Hepatocyte (in vitro differentiated cells): ENCODE measurements at places on chromosomes 13 and 19. TPM values are rescaled to one million over a fixed set of nuclear protein-coding genes. Genes with fewer than 3 reads are reported as not detected.

- no peak overlapping the region for H3K4me3 ChIP-seq
- no peaks in the 10 kb centered on the region for H3K27me3 ChIP-seq
- H3K27ac ChIP-seq: no peak overlapping the region
- no peak for DNase-seq
- no peaks in the 10 kb centered on the region for H3K36me3 ChIP-seq
Observed at GRCh38 chr13:95954266-95954665, 98.9 kb downstream of the UGGT2 start.

DNA sequence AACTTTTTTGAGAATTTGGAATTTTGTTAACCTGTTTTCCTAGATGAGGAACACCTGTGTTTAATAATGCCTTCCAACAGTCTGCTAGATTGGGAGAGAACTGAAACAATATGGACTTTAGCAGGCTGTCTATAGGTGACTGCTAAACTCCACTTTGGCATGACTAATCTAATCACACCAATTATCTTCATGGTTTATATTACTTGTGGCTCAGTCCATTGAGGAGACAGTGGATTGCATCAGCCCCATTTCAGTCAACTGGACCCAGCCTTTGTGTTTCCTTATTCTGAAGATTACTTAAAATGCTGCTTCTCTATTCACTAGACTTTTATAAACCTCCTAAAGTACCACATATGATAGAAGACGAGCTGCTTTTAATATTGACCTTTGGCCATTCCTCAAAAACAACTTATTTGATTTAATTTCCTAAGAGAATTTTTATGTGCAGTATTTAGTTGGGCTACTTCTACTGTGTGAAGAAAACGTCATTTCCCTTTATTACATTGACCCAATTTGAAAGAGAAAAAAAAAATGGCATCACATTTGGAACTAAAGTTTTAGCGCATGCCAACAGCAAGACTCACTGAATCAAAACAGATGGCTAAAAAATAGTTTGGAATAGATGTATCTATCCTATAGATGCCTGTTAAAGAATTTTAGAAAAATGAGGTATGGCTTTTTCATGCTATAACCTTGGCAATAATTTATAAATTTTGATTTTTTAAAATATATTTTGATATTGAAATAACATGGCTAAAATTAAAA, 295.8 kb downstream of the NDFIP2 start:
- peaks cover 28% of the 10 kb centered on the region for H3K4me1 ChIP-seq
- no peak overlapping the region for H3K4me3 ChIP-seq
- no peaks in the 10 kb centered on the region for H3K36me3 ChIP-seq

- no peaks in the 10 kb centered on the region for H3K36me3 ChIP-seq
- H3K4me3 ChIP-seq: no peak overlapping the region
- peaks cover 6% of the 10 kb centered on the region for H3K4me1 ChIP-seq
- H3K27me3 ChIP-seq: no peaks in the 10 kb centered on the region
Observed at GRCh38 chr13:20360835-20361412, 128.8 kb upstream of the GJB6 start.

DNA sequence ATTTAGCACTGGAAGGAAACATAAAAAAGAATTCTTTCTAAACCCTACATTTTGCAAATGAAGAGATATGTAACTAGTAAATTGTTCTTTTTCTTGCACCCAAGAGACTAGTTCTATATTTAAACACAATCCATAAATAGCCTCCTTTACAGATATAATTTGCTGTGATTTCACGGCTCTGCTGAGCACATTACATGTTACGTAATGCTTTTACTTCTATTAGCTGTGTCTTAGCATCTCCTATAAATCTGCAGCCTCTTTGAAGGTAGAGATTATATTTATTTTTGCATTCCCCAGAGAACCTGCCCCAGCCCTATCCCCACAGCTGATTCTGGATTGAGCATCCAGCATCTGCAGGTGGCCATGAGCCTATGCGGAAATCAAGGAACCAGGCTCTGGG, 32.2 kb downstream of the LACC1 start:
- DNase-seq: no peak
- H3K27me3 ChIP-seq: no peaks in the 10 kb centered on the region
- H3K4me3 ChIP-seq: no peak overlapping the region
- no peak overlapping the region for H3K27ac ChIP-seq
- no peaks in the 10 kb centered on the region for H3K36me3 ChIP-seq

DNA sequence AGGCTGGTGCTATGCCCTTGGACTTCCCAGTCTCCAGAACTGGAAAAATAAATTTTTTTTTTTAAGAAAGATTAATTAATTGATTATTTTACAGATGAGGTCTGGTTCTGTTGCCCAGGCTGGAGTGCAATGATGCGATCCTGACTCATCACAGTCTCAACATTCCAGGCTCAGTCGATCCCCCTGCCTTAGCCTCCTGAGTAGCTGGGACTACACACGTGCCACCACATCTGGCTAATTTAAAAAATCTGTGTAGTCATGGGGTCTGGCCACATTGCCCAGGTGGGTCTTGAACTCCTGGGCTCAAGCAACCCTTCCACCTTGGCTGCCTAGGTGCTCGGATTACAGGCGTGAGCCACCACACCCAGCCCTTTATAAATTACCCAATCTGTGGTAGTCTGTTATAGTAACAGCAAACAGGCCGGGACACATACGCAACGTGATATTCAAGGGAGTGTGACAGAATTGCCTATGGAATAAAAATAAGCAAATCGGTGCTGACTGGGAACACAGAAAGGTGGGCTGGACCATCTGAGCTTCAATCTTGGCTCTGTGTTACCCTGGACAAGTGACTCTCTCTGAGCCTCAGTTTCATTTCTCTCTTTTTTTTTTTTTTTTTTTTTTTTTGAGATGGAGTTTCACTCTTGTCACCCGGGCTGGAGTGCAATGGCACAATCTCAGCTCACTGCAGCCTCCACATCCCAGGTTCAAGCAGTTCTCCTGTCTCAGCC, 42.8 kb downstream of the PIN1 start:
- H3K36me3 ChIP-seq: no peaks in the 10 kb centered on the region
- no peaks in the 10 kb centered on the region for H3K4me1 ChIP-seq
- H3K27ac ChIP-seq: no peak overlapping the region
- no peak for DNase-seq

DNA sequence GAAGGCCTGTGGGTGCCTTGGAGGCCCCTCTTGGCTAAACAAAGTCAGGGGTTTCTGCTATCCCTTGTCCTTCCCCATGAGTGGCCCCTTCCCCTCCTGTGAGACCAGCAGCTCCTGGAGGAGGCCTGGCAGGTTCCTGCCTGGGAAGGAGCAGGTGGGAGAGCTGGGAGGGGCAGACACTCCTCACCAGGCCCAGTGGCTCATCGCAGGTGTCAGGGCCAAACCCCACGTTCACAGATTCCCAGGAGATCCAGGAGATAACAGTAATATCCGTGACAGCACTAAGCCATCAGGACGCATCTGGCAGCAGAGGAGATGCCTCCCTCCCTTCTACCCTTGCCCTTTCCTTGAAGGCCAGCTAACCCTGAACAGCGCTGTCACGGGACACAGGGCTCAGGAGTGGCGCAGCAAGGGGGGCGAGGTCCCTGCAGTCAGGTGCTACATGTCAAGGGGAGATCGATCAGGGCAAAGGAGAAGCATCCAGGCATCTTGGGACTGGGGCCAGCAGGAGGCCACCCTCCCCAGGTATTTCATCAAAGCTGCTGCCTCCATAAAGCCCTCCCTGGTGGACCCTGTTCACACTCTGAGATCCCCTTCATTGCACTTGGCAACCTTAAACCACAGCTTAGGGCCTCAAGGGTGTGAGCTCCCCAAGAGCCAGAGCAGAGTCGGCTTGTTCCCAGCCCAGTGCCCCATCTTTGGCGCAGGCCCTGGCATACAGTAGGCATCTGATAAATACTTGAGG, 4.8 kb downstream of the CEBPA start:
- H3K27ac ChIP-seq: peak overlapping the region; percentile 86
- peaks cover 50% of the 10 kb centered on the region for H3K4me1 ChIP-seq
- peak; percentile 59 for DNase-seq
- peaks cover 2% of the 10 kb centered on the region for H3K27me3 ChIP-seq
- H3K4me3 ChIP-seq: no peak overlapping the region
- no peaks in the 10 kb centered on the region for H3K36me3 ChIP-seq

DNA sequence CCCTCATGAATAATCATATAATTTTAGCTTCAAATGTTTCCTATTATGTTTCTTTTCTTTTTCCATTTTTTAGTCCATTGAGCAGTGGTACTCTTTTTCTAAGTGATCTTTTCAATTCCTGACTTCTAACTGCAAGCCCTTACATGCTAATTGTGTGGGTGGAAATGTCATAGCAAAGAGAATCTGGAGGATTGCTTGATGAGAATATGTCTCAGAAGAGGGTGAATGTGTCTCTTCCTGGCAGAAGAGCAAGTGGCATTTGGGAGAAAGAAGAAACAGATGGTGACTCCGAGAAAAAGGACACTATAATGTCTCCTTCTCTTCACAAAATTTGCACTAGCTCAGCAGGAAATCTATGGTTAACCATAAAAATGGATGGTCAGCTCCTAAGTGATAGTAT, 2320.0 kb downstream of the PCDH9 start:
- no peaks in the 10 kb centered on the region for H3K4me1 ChIP-seq
- H3K4me3 ChIP-seq: no peak overlapping the region
- no peaks in the 10 kb centered on the region for H3K27me3 ChIP-seq
- H3K27ac ChIP-seq: no peak overlapping the region
- H3K36me3 ChIP-seq: no peaks in the 10 kb centered on the region

GRCh38 chr13:44017756-44018309, 138.1 kb downstream of the LACC1 start:
- no peaks in the 10 kb centered on the region for H3K36me3 ChIP-seq
- H3K4me1 ChIP-seq: peaks cover 3% of the 10 kb centered on the region
- no peak overlapping the region for H3K27ac ChIP-seq
- no peak overlapping the region for H3K4me3 ChIP-seq

GRCh38 chr19:29785360-29785759, 26.4 kb upstream of the CCNE1 start:
- H3K27me3 ChIP-seq: no peaks in the 10 kb centered on the region
- no peak for DNase-seq
- H3K4me3 ChIP-seq: no peak overlapping the region
- H3K36me3 ChIP-seq: no peaks in the 10 kb centered on the region
- H3K27ac ChIP-seq: no peak overlapping the region

GRCh38 chr13:72004246-72004645, 137.2 kb upstream of the DACH1 start:
- H3K27ac ChIP-seq: no peak overlapping the region
- H3K4me3 ChIP-seq: no peak overlapping the region
- H3K36me3 ChIP-seq: no peaks in the 10 kb centered on the region
- H3K27me3 ChIP-seq: no peaks in the 10 kb centered on the region
- DNase-seq: no peak

DNA sequence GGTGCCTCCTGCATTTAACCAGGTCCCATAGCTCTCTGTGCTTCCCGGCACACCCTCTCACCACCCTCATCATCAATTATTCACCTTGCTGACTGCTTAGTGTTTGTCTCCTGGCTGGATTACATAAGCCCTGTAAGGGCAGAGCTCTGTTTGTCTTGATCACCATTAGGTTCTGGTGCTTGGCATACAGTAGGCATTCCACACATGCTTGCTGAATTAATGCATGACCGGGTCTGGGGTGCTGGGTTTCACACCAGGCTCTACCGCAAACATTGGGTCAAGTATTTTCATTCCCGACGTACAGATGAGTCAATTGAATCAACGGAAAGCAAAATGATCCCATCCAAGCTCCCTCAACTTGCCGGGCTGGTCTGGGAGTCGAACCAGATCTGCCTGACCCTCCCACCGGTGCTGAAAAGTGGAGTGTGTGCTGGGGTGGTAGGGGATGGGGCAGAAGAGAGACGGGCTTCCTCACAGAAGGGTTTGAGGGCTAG, 28.5 kb downstream of the VAV1 start:
- no peaks in the 10 kb centered on the region for H3K36me3 ChIP-seq
- DNase-seq: no peak
- H3K4me3 ChIP-seq: no peak overlapping the region
- no peaks in the 10 kb centered on the region for H3K4me1 ChIP-seq
- H3K27me3 ChIP-seq: no peaks in the 10 kb centered on the region
- no peak overlapping the region for H3K27ac ChIP-seq

NALCN gene
- total RNA-seq: 0.33 and 0.48 TPM in 2 replicates

NCR1 gene
- total RNA-seq: 0.44 TPM in 1 of 2 replicates, not detected in the other

KIR3DL2 gene
- total RNA-seq: not detected in 2 replicates

SPC24 gene
- 9.0 and 11.5 TPM in 2 replicates for total RNA-seq

CCDC122 gene
- 5.3 and 9.0 TPM in 2 replicates for total RNA-seq

FCAR gene
- total RNA-seq: not detected in 2 replicates

SLC25A41 gene
- 0.16 and 0.27 TPM in 2 replicates for total RNA-seq

RB1 gene
- total RNA-seq: 41.0 and 45.1 TPM in 2 replicates

CCDC70 gene
- not detected in 2 replicates for total RNA-seq

ELAVL3 gene
- total RNA-seq: 0.30 TPM in 1 of 2 replicates, not detected in the other

CYP4F11 gene
- total RNA-seq: not detected in 2 replicates
